ENCODE measurements at places on chromosomes 1 and 21. TPM values are rescaled to one million over a fixed set of nuclear protein-coding genes. Genes with fewer than 3 reads are reported as not detected.

Gene SNAPIN
- 50.1 TPM for total RNA-seq

DNA sequence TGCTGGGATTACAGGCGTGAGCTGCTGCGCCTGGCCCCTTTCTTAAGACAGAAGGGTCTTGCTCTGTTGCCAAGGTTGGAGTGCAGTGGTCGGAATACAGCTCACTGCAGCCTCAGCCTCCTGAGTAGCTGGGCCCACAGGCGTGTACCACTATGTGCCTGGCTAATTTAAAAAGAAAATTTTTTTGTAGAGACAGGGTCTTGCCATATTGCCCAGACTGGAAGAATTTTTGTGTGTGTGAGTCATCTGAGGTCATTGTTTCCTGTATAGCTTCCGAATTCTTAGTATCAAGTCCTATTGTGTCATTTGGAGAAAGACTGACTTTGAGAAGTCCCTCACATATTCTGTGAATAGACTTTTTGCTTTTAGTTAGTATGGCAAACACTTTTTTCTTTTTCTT lies 4.7 kb downstream of the SZRD1 start:
- peaks cover 21% of the 10 kb centered on the region for H3K4me1 ChIP-seq
- H3K36me3 ChIP-seq = no peaks in the 10 kb centered on the region
- no peaks in the 10 kb centered on the region for H3K27me3 ChIP-seq
- no peak for DNase-seq
- no peak overlapping the region for H3K4me3 ChIP-seq

GRCh38 chr1:211485480-211485857 lies 6.5 kb downstream of the RD3 start:
- no peak overlapping the region for H3K4me3 ChIP-seq
- no peak for DNase-seq
- H3K36me3 ChIP-seq = no peaks in the 10 kb centered on the region
- H3K27ac ChIP-seq = no peak overlapping the region

Gene ROR1
- 32.0 TPM for total RNA-seq
